ENCODE measurements at places on chromosomes 12 and 14. TPM values are rescaled to one million over a fixed set of nuclear protein-coding genes. Genes with fewer than 3 reads are reported as not detected.

AMDHD1 gene
- total RNA-seq = 0.07 TPM

RILPL2 gene
- total RNA-seq = 4.6 TPM

PLXNC1 gene
- 1.7 TPM for total RNA-seq

HNRNPC gene
- total RNA-seq = 531 TPM

PROX2 gene
- not detected for total RNA-seq

DCTN2 gene
- 100.0 TPM for total RNA-seq

DERA gene
- 29.1 TPM for total RNA-seq

HPD gene
- 1.4 TPM for total RNA-seq

PLA2G1B gene
- total RNA-seq = not detected

APPL2 gene
- total RNA-seq = 56.4 TPM

PTPRO gene
- 2.2 TPM for total RNA-seq

LALBA gene
- total RNA-seq = not detected

ADGRD1 gene
- 3.1 TPM for total RNA-seq

GNB3 gene
- 2.0 TPM for total RNA-seq

MSRB3 gene
- total RNA-seq = 91.8 TPM

MMP14 gene
- total RNA-seq = 445 TPM

RNASE3 gene
- total RNA-seq = not detected

CCDC88C gene
- total RNA-seq = 0.10 TPM

TAC3 gene
- total RNA-seq = not detected

RNFT2 gene
- total RNA-seq = 6.6 TPM

MTHFD1 gene
- total RNA-seq = 36.3 TPM
